Stimulated activated CD4-positive, alpha-beta T cell treated with anti-CD3 and anti-CD28 coated beads, Interleukin-1b, Interleukin-23, amount 100 ng/mL, for 48 hours (primary cell): ENCODE measurements at places on chromosomes 6 and 20.

- no peak for DNase-seq
Measured at GRCh38 chr6:12174878-12175277, 115.3 kb upstream of the EDN1 start.

GRCh38 chr6:120960761-120961160, 373.5 kb downstream of the TBC1D32 start:
- DNase-seq, result no peak

DNA sequence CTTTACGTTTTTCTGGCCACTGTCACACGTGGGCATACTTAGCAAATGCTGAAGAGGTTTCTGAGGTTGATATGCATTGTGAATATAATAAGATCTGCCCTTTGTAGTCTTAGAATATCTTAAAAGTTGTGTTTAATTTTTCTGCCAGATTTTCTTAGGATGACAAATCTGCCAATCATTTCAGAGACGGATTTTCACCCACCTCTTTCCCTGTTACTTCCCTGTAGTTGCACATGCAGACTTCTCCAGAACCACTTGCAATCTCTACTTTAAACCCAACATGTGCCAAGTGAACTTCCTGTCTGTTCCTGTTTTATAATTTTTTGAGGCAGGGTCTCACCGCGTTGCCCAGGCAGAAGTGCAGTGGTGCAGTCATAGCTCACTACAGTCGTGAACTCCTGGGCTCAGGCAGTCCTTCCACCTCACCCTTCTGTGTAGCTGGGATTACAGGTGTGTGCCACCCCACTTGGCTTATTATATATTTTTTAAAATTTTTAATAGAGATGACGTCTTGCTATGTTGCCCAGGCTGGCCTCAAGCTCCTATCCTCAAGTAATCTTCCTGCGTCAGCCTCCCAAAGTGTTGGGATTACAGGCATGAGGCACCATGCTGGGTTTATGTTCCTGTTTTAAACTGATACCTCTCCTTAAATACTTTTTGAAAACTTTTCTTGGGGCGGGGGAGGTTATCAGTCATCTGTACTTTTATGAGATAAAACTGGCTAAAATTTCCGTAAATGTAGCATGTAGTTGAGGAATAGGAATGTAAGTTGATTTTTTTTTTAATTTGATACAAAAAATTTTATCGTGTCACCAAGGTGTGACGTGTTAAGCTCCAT, 2.7 kb downstream of the IGF2R start:
- DNase-seq, result no peak

DNA sequence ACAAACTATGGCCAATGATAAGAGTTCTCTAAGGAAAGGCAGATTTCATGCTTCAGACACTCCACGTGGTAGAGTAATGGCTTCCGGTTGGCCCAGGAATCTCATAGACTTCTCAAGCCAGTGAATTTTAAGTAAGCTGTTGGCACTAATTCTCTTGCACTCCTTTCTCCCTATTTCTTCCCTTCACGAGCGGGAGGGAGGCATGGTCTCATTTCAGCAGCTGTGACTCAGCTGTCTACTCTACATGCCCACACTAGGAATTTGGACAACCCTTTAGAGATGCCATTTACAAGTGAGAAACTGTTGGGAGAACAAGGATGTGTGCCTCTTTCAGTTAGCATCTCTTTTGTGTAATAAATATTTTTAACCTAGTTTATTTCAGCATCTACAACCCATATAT, 107.7 kb downstream of the PTPRK start:
- DNase-seq, result no peak

GRCh38 chr6:16976385-16977183, 125.3 kb upstream of the STMND1 start:
- DNase-seq, result no peak

DNA sequence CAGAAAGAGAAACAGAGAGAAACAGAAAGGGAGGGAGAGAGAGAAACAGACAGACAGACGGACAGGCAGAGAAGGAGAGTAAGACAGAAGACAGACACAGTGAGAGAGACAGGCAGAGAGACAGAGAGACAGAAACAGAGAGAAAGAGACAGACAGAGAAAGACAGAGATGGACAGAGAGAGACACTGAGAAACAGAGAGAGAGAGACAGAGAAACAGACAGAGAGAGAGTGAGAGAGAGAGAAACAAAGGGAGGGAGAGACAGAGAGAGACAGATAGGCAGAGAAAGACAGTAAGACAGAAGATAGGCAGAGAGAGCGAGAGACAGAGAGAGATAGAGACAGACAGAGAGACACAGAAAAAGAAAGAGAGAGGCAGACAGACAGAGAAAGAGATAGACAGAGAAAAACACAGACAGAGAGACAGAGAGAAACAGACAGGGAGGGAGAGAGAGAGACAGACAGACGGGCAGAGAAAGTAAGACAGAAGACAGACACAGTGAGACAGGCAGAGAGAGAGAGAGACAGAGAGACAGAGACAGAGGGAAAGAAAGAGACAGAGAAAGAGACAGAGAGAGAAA, 753.4 kb upstream of the DEFB115 start:
- no peak for DNase-seq

DNA sequence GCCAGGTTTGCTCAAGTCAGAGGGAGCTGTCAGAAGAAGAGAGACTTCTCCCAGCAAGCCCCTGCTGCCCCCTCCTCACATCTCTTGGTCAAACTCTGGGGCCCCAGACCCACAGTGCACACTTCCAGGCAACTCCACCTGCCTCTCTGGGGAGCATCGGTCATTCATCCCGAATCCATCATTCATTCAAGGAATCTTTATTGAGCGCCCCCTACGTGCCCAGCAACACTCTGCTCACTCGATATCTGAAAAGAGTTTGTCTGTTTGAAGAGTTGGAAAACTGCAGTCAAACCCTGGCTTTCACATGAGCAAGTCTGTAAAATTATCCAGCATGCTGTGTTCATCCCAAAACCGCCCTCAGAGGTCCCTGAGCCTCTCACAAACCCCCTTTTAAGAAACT, 66.2 kb downstream of the PRR18 start:
- no peak for DNase-seq

- no peak for DNase-seq
Measured at GRCh38 chr6:3943331-3943765, 94.2 kb downstream of the FAM50B start.

- no peak for DNase-seq
Measured at GRCh38 chr20:53426766-53427312, 166.8 kb downstream of the ZNF217 start.

DNA sequence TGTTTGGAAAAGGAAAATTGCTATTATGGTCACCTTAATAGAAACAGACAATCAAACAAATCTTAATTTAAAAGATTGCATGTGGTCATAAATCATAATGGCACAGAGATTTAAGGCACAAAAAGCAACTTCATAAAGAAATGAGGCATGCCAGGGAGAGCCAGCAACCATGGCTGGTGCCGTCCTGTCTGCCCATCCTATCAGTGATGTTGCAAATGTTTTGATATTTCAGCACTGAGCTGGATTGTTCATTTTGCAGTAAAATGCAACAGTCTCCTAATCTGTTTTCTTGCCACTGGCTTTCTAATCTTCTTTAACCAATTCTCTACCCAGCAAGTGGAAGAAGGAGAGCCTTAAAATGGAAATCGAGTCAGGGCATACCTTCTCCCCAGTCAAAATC, 249.8 kb downstream of the SAMD5 start:
- DNase-seq, result no peak

DNA sequence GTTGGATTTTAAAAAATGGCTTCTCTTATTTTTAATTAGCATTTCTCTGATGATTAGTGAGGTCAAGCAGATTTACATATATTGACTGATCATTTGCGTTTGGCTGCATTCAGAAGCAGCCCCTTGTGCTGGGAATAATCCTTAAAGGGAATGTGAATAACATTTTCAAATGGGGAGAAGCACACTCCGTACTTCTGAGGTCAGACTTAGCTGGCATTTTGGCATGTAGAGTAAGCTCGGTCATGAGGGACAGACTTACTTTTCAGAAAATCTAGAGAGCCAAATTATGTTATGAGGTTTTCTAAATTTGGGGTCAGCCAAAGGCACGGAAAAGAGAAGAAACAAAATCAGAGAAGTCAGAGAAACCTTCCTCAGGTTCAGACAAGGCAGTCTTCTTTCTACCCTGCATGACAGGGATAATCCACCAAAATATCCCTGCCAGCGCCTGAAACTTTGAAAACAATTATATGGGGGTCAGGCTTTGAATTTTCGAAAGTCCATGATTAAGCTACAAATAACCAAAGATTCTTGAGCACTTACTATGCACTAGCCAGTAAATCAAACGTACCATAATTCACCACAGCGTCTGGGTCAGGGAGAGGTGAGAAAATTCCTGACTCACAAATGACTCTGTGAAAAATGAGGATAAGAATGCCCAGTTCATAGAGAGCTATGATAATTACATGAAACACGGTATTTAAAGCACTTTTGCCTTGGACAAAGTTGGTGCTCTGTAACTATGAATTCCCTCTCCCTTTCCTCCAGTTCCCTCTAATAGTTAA, 44.9 kb downstream of the ADAT2 start:
- DNase-seq, result no peak

GRCh38 chr20:7859356-7859802, 80.9 kb downstream of the HAO1 start:
- DNase-seq, result no peak

DNA sequence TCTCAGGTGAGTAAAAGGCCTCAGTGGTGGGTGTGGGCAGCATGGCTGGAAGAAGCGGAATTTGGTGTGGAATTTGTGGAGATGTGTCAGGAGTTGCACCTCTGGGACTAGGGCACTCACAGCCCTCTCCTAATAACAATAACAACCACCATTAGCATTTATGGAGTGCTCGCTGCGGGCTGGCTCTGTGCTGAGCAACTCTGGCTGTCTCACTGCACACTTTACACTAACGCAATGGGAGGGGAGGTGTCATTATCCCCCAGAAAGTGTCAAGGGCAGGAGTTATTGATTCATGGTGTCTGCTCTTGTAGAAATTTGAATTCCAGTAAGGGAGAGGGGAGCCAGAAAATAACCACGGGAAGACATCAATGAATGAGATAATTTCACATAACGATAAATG, 22.7 kb upstream of the SCRT2 start:
- no peak for DNase-seq

DNA sequence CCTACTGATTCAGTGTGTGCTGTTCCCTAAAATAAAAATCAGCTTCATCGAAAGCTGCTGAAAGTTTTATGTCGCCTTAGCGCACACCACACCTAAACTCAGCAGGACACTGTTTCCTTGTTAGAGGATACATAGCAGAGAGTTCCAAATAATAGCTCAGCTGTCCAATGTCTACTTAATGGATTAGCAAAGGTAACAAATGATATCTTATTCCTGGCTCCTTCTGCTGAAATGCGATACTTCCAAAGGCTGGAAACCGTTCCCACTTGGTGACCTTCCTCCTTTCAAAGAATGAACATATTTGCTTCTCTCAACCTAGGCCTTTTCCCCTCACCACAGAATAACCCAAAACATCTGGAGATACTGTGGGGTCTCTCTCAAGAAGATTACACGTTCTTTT, 189.5 kb upstream of the GMDS start:
- no peak for DNase-seq

GRCh38 chr6:144955392-144955791, 670.3 kb downstream of the UTRN start:
- DNase-seq, result no peak

DNA sequence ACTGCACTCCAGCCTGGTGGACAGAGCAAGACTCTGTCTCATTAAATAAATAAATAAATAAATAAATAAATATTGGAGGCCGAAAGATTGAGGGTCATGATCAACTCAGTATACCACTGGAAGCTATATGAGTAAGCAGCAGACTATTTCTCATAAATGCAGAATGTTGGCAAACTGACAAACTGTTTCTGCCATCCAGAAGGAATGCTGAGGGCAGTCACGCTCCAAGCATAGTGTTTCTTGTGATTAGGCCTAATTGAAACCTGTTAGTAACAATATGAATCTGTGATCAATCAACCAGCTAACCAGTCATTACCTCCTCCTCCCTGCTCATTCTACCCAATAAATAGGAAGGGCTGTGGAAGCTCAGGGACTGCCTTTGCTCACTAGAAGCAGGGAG, 15.2 kb upstream of the KCNK15 start:
- no peak for DNase-seq
